ENCODE measurements at places on chromosomes 5 and 9.

GRCh38 chr5:33430983-33431382, 9.8 kb upstream of the TARS1 start:
- no peak for DNase-seq

- DNase-seq, result no peak
Observed at GRCh38 chr9:29066141-29066640, 1492.9 kb upstream of the C9orf72 start.

DNA sequence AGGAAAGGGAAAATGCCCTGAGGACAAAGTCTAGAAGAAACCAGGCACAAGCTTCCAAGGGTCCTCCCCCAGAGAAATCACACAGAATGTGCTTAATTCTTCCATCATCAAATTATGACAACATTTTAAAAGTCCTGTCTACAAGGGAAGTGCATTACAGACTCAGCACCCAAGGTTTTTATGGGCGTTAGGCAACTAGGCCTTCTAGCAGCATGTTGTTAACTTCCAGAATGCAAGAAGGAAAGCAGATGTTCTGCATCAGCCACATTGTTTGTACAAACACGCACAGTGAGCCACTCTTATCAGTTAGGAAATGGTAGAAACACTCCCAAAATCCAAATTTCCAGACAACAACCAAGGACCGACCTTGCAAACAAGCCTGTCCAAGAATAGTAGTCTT, 26.5 kb downstream of the SMC5 start:
- DNase-seq, result no peak

- DNase-seq, result no peak
Observed at GRCh38 chr5:169652057-169652456, 15.0 kb downstream of the DOCK2 start.

DNA sequence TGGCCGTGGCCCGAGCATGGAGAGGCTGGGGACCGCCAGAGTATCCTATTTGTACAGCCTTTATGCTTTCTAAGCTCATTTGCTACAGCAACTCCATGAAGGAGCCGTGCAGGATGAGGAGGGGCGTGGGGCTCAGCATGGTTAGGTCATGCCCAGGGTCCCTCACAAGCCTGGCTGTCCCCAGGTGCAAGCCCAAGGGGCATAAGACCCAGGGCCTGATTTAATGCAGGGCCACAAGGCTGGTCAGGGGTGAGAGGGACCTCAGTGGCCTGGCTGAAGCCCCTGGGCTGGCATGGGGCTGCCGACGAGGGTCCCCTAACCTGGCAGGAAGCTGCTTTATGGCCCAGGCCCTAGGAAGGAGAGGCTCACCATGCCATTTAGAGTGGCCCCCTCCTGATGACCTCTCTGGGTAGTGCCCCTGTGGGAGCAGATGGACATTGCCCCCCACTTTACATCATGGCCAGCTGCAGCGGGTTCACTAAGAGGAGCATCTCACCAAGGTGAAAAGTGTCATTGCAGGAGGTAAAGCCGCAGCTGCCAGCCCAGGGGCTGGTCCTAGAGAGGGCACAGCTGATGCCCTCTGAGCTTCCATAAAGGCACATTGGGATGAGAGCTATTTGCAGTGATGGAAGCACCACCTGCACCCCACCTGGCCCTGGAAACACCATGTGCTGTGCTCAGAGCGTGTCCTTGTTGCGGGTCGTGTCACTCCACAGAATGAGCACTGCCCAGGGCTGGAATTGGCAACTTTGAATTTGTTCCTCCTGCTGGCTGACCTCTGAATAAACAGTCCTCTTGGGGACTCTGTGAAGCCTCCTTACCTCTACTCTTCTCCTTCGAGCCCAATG, 58.9 kb downstream of the ZNF618 start:
- no peak for DNase-seq

Measured in stimulated activated CD8-positive, alpha-beta memory T cell treated with anti-CD3 and anti-CD28 coated beads, Interleukin-2, amount 100 ng/mL, for 1 hour (primary cell).